ENCODE measurements at places on chromosomes 11 and 22. TPM values are rescaled to one million over a fixed set of nuclear protein-coding genes. Genes with fewer than 3 reads are reported as not detected.
A peak's percentile ranks its signal among the peaks of the same experiment; 100 is the strongest.

The HIRA gene
- 18.1 TPM for total RNA-seq

The BRSK2 gene
- 0.52 TPM for total RNA-seq

The SLC5A1 gene
- 201 TPM for total RNA-seq

DNA sequence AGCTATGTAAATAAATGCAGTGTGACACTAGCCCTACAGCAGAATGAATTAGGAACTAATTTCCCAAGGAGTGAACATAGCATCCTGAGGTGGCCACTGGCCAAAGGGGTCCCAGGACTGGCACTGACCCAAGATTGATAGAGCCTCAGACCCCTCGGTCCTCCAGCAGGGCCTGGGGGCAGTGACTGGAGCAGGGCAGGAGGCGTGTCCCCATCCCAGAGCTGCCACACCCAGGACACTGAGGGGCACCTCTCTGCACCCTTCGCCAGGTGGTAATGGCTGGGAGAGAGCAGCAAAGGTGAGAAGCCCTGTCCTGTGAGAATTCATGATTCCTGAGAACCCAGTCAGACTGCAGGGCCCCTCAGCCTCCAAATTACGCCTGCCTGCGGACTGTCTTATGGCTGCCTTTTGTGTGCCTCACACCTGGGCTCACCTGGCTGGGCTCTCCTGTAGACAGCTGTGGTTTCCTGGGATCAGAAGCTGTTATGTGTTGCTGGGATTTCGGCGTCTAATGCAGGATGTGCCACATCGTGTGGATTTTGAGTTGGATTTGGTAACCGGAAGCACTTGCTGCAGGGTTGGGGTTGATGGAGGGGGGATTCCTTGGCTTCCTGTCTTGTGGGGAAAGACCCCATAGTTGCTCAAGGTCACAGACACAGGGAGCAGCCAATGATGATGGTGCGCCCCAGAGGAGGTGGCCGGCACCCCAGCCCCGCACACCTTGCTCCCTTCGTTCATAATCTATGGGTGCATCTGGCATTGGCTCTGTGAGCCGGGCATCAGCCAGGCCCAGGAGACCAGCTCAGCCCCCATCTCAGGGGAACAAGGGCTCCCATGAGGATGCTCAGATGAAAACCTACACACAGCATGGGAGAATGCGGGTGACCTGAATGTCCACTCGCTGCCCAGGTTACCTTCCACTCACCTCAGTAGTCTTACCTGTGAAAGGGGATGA is 582.9 kb downstream of the BRD1 start:
- peaks cover 38% of the 10 kb centered on the region for H3K27me3 ChIP-seq
- no peaks in the 10 kb centered on the region for H3K36me3 ChIP-seq
- H3K4me1 ChIP-seq, result no peaks in the 10 kb centered on the region
- no peak overlapping the region for H3K27ac ChIP-seq
- H3K4me3 ChIP-seq, result no peak overlapping the region

GRCh38 chr11:36854875-36855274 is 256.8 kb upstream of the RAG2 start:
- no peaks in the 10 kb centered on the region for H3K27me3 ChIP-seq
- H3K36me3 ChIP-seq, result no peaks in the 10 kb centered on the region
- no peak overlapping the region for H3K4me3 ChIP-seq
- DNase-seq, result no peak
- no peak overlapping the region for H3K27ac ChIP-seq

DNA sequence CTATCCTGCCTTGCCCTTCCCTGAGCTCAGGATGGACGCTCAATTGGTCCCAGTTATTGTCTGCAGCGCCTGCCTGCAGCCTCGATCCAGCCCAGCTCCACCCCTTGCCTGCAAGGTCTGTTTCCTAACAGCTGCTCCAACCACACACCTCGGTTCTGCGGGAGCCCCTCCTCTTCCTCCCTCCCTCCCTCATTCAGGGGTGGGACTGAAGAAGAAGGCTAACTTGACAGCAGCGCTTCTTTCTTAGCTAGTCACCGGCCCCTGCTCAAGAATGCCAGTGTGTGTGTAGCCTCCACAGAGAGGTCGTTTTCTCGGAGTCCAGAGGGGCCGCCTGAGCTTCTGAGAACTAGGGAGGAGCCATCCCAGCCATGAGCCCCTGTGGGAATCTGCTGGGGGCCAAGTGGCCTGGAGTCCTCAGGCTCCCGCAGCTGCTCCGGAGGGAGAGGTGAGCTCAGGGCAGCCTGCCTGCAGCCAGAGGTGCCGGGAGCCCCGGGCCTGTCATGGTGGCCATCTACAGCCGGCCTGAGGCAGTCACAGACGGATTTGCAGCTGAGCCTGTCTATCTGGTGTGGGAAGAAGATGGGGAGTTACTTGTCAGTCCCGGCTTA is 36.1 kb downstream of the LIMK2 start:
- peaks cover 54% of the 10 kb centered on the region for H3K4me1 ChIP-seq
- H3K36me3 ChIP-seq, result no peaks in the 10 kb centered on the region
- peak overlapping the region; percentile 70 for H3K4me3 ChIP-seq
- DNase-seq, result peak; percentile 76

DNA sequence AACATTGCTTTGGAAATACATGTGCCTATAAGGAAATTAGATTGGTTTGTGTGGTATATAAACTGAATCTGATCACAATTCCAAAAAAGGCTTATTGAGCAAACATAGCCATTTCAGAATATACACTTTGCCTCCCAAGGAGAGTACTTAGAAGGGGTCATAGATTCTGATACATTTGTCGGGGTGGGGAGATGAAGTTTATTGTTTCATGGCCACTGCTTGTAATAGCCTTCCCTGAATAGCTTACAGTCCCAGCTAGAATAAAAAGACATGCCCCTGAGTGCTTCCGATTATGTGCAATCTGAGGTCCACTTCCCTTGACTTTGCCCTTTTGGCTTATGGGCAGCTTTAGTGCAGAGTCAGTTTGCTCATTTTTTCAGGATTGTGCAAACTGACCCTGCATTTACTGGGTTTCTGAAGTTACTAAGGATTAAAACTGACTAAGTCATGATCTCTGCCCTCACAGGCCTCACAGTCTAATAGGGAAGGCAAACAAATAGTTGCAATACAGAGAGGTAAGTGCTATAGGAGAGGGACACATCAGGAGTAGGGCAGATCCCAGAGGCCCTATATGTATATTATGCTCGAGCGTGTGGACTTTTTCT is 184.2 kb downstream of the BLID start:
- H3K27ac ChIP-seq, result no peak overlapping the region
- no peaks in the 10 kb centered on the region for H3K27me3 ChIP-seq
- no peaks in the 10 kb centered on the region for H3K36me3 ChIP-seq
- H3K4me3 ChIP-seq, result no peak overlapping the region
